IPS-NIHi11 (cell line): ENCODE measurements at places on chromosomes 11 and 22.

DNA sequence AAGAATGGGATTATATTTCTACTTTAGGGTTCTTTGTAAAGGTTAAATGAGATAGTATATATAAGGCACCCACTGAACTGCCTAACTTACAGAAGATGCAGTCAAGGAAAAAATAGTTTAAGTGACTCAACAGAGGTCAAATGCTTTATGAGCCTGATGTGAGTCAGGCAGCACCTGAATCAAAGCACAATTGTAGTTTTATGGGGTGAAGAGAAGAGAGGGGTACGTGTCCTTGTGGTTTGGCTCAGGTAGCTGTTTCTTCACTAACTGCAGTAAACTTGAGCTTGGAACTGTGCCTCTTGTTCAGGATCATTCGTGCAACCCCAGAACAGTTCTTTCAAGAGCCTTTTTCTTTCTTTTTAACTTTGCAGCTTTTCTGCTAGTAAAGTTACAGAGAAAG, 125.2 kb upstream of the SPON1 start:
- no peak for DNase-seq

- no peak for DNase-seq
Observed at GRCh38 chr11:109864834-109865547, 228.2 kb upstream of the ZC3H12C start.

GRCh38 chr11:74004046-74004695, 4.7 kb downstream of the UCP3 start:
- DNase-seq, result no peak

GRCh38 chr11:67045314-67045713, 11.3 kb upstream of the RHOD start:
- DNase-seq, result no peak

DNA sequence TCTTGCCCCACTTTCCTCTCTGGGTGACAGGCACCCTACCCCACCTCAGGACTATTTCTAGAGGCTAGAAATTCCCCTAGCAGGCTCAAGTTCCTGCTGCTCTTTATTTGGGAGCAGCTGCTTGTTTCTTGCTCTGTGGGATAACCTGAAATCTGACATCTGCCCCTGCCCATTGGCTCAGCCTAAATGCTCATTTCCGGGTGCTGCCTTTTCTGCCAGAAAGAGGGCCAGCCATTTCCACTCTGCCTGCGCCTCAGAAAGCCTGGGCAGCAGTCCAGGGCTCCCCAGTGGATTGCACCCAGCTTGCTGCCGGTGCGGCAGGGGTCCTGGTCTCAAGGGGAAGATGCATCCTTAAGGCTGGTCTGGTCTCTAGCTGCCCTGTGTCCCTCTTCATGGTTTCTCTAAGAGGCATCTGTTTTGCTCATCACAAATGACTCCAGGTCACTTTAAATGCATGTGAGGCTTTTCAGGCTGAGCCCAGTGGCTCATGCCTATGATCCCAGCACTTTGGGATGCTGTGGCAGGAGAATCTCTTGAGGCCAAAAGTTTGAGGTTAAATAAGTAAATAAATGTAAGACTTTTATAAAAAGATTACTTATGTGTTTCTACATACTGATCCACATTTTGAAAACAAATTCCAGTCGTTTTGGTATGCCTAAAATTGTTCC, 10.3 kb upstream of the PNPLA5 start:
- no peak for DNase-seq

DNA sequence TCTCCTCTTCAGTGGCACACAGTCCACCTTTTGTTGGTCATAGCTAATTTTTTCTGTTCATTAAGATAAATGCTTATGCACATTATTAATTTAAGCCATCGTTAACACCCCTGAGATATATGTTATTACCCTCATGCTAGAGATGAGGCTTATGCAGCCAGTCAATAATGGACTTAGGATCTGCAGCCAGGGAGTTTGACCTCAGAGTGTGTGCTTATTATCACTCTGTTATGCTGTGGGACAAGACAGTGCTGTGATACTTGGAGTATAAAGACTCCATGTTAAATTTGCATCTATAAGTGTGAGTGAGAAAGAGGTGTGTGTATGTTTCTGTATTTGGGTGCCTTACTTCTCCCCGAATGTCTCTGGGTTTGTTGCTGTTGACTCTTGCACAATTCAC, 969.3 kb downstream of the OPCML start:
- DNase-seq, result no peak

- no peak for DNase-seq
Observed at GRCh38 chr11:79412761-79413160, 28.1 kb downstream of the TENM4 start.

DNA sequence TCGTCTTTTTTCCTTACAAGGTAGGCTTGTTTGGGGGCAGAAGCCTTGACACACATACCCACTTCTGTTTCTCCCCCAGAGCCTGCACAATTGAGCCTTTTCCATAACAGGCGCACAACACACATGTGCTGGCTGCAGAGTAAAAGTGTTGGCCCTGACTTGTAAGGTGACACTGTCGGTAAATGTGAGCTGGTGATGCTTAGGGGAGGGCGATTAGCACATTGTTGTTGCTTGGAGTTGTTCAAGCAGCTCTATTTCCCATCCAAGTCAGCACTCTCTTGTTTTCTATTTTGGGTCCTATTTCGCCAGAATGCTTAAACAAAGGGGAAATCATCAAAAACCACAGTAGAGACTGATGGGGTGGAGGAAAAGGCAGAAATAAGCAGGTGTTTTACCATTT, 51.9 kb upstream of the PTPRJ start:
- DNase-seq, result no peak

DNA sequence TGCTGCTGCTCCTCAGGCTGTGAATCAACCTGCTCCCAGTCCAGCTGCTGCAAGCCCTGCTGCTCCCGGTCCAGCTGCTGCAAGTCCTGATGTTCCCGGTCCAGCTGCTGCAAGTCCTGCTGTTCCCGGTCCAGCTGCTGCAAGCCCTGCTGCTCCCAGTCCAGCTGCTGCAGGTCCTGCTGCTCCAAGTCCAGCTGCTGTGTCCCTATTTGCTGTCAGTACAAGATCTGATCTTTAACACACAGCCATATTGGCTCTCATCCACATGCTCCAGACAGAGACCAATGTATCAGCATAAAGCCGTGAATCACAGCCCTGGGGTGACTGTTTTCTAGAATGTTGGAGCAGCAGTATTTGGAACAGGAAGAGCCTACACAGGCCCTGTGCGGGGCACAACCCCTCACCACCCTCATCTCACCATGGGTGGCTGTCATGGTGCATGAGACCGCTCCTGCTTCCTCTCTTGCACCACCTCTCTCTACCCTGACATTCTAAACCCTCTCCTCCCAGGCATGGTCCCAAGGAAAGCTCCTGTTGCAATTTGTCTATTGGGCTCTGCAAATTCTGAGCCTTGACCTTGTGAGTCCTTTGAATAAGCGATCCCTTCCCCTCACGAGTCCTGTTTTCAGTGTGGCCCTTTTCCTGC, 3.5 kb downstream of the KRTAP5-10 start:
- DNase-seq, result no peak

- no peak for DNase-seq
Observed at GRCh38 chr22:40463017-40463631, 92.7 kb downstream of the SGSM3 start.

DNA sequence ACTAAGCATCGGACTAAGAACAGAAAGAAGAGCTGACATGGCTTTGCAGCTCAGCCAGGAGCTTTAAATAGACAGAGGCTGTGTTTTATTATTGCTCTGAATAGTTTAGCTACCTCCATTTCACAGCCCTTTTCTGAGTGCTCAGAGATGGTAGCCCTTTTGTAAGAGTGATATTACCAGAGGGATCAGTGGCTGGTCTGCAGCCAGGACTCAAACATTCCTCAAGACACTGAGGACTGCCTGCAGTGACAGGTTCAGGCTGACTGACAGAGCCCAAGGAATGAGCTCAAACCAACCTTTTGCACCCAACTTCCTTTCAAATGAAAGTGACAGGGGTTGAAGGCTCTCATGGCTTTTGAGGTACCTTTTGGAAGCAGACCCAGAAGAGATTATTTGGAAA, 189.0 kb downstream of the DDX10 start:
- peak; percentile 29 for DNase-seq

DNA sequence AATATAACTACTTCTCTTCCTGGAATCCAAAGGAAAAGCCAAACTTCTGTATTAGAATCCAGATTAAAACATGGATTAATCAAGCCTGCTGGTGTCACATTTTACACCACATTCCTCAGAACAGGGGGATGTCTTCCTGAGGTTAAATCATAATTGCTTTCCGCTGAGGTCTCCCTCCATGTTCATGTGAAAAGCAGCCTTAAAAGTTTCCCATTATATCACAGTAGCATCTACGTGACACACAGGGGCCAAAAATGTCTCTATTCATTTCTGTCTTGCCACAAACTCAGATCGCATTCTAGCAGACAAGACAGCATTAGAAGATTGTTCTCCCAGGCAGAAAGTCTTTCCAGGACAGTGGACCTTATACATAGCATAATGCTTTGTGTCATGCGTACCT, 788.7 kb downstream of the OPCML start:
- no peak for DNase-seq

- DNase-seq, result no peak
Observed at GRCh38 chr11:98679673-98680072, 341.1 kb upstream of the CNTN5 start.

DNA sequence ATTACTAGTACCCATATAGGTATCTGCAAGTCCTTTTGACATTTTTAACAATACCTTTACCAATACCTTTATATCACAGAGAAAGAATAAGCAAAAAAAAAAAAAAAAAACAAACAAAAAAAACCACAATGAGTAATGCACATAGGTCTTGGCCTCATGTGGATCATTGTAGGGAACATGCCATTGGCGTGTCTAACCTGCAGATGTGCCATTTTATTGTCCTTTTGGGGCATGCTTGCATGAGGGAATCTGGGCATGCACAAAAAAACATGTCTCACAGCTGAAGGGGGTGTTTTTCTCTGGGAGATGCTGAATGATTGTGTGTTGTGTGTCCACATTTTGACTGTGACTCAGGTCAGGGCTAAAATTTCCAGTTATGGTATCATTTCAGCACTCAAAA, 361.6 kb downstream of the GUCY1A2 start:
- no peak for DNase-seq

DNA sequence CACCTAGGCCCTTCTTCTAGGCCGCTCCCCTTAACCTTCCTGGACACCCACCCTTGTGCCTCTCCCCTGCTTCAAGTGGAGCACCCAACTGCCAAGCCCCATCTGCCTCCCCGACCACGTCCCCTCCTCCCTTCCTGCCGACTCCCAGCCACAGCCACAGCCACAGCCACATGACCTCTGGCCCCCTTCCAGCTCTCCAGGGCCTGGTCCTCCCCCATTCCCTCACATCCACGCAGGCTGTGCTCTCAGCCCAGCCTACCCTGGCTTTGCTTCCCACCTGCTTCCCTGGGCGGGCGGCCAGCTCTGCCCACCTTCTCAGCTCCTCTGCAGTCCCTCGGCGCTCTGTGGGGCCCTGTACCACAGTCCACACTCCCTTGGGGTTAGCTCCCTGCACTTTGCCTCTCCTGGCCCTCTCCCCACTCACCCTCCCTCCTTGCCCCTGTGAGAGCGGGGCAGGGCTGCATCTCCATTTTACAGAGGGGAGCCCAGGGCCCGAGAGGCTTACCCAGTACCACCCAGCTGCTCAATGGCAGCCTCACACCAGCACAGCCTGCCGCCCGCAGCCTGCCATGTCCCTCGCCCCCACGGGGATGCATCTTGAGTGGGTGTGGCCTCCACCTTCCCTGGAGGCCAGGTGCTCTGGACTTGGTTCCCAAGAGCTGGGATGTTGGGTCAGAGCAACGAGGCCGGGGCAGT, 20.3 kb downstream of the PARVG start:
- no peak for DNase-seq

DNA sequence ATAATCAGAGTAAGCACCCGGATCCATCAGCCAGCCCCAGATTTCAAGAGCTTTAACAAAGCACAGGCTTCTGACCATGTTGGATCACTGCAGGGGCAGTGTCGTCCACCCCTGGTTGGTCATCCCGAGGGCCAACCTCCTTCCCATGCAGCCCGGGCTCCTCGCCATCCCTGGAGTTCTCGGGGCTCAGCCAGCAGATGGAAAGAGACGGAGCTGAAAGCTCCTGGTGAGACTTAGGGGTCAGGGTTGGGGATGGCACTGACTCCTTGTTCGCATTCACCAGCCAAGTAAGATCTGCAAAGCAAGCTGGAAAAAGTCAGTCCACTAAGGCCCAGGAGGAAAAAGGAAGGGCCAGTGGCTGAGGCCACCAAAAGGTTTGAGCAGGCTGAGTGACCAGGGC, 888.9 kb downstream of the BRD1 start:
- no peak for DNase-seq

DNA sequence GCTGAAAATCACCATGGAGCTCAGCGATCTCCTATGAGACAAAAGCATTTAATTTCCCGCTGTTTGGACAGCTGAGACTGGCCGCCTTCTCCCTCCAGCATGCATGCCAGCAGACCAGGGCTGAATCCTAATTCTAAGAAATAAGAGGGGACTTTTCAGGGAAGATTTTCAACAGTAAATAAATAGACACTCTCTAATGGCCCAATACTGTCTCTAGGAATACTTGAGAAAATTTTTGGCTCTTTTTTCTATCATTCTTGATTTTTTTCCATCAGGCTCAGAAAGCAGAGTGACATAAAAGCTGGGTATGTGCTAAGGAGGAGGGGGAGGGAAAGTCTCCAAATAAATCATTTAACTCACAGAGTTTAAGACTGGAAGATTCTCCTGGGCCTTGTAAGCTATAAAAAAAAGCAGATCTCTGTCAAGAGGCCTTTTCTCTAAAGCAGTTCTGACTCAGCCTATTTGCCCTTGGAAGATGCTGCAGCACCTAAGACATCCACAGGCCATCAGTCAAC, 17.6 kb upstream of the SPON1 start:
- DNase-seq, result no peak

- no peak for DNase-seq
Observed at GRCh38 chr11:91158297-91158696, 935.4 kb upstream of the CHORDC1 start.

DNA sequence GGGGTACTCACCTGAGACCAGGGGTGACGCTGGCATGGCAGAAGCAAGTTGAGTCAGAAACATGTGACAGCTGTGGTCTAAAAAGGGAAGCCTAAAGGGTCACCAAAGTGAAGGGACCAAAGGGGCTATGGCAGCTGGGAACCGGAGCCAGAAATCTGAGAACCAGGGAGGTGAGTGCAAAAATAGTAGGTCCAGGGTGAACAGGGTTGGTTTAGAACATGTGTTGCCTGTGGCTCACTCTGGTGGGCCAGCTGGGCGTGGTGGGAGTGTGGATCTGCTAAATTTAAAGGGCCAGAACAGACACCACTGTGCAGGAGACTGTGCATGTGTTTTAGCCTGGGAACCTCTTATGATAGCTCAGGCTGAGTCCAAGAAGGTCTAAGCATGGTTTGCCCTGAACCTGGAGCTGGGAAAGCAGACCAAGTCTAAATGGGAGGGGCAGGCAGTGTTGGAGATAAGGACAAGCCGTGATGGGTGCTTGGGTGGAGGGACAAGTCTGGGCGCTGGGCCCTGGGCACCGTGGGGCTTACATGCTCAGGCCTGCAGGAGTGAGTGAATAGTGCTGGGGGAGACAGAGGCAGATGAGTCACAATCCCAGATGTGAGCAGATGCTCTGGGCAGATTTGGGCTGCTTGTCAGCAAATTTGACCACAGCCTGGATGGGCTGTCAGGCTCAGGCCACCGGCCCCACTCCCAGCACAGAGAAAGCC, 41.4 kb upstream of the ZBED5 start:
- DNase-seq, result no peak

- DNase-seq, result no peak
Observed at GRCh38 chr11:117535850-117536411, 208.3 kb downstream of the CEP164 start.
